ENCODE measurements at places on chromosomes 5 and 9.
A peak's percentile ranks its signal among the peaks of the same experiment; 100 is the strongest.

DNA sequence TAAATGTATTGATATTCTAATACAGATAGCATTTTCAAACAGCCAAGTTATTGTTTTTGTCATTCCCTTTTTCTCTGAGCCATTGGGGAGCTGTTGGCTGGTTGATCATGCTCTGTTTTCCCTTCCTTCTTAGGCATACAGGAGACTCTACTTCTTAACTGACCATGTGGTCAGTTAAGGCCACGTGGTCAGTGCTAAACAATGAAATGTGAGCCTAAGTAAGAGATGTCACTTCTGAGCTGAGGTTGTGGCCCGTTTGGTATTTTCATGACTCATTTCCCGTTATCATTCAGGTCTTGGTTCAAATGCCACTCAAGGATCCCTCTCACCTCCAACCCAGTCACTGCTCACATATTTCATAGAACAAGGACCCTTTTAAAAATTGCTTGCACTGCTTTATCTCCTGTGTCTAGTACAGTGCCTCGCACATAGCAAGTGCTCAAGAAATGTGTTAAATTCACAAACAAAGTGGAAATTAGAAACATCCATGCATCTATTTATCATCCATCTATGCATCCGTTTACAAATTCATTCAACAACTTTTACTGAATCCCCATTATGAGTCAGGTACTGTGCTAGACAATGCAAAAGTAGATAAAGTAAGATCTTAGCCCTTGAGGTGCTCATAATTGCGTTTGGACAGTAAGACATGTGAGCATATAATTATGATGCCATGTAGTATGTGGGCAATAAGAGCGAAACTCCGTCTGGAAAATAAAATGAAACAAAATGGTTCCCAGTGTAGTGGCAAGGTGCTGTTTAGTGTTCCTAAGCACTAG, 50.7 kb downstream of the ARRDC3 start:
- no peak for DNase-seq

GRCh38 chr5:133729800-133730199, 117.5 kb upstream of the FSTL4 start:
- no peak for DNase-seq

GRCh38 chr9:137791947-137792346, 85.6 kb upstream of the CACNA1B start:
- DNase-seq: no peak

- peak; percentile 46 for DNase-seq
These were observed 36.4 kb downstream of the JADE2 start for GRCh38 chr5:134561871-134562296.

- no peak for DNase-seq
These were observed 40.6 kb downstream of the TMEM174 start for GRCh38 chr5:73213566-73213998.

- no peak for DNase-seq
These were observed 10.6 kb downstream of the DDX46 start for GRCh38 chr5:134769206-134769605.

DNA sequence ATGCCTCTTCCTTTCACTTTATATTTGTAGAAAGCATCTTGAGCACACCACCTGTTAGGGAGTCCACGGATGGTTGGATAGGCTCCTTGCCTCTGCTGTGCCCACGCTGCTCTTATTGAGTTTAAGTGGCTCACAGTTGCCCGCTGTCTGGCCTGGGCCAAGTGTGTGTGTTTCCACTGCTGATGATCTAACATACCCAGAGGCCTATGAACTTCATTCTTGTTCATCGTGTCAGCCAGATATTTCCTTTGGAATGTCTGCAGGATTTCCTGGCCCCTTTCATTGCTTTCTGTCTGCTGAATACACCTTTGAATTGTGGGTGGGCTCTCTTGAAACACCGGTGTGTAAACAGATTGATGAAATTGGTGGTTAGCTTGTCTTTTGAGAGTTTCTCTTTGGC, 46.6 kb downstream of the MVB12B start:
- DNase-seq: no peak

- no peak for DNase-seq
These were observed 72.9 kb upstream of the PAM start for GRCh38 chr5:102682101-102682647.
